WTC11 (cell line): ENCODE measurements at places on chromosomes 7 and 10.

GRCh38 chr10:65204999-65205398 lies 1683.8 kb downstream of the REEP3 start:
- no peak for DNase-seq

DNA sequence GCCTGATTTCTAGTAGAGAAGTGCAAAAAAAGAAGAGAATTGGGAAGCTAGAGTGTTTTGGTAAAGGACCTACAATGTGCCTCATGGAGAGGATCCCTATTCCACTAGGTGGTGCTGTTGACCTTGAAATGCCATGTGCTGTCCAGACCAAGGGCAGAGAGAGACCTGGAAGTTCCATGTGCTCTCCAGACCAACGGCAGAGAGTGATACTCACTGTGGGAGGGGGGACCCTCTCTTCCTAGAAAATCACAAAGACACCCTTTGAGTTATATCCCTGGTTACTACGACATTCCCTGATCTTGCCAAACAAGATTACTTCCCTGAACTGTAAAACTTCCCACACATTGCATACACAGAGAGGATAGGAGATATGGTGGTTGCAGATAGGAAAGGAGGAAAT lies 212.7 kb upstream of the ZNF804B start:
- peak; percentile 48 for DNase-seq

- DNase-seq = no peak
Measured at GRCh38 chr10:30430544-30431298, 3.3 kb upstream of the MAP3K8 start.

GRCh38 chr7:69700331-69700730 lies 102.1 kb downstream of the AUTS2 start:
- no peak for DNase-seq

- DNase-seq = no peak
Measured at GRCh38 chr10:107544706-107545520, 380.4 kb upstream of the SORCS1 start.

GRCh38 chr10:96044736-96045135 lies 1.4 kb downstream of the CCNJ start:
- no peak for DNase-seq

DNA sequence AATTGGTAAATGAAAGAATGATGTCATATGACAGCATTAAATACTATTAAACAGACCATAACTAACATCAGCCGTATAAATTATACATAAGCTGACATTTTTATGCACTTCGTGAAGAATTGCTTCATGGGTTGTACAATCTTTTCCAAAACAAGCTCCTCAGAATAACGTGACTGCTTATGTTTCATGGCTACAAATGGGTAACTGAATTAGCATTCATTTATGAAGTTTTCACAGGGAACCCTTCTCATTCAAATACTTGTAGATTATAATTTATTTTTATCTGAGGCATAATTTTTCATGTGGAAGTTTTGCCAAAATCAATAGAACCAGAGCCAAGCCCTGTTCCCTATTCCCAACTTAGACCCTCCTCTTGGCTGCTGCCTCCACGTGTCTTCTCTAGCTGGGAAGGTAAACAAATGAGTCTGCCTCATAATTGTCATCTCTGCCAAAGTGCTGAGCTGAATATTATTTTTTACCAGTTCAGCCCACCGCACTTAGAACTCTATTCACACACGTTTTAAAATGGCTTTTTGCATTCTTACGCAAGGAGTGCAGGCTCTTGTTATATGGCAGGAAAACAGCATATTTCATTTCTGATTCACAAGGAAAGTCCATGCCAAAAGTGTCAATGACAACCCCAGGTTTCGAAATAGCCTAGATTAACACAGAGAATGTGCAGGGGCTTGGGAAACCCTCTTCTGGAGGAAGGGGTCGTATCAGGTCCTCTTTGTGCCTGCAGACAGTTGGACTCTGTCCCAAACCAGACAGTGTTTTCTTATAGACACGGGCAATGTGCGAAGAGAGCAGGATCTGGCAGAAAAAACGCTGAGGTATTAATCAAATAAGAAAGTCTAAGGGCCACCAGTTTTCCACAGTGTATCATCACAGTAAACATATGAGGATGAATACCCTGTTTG lies 370.7 kb upstream of the MGMT start:
- DNase-seq = no peak

DNA sequence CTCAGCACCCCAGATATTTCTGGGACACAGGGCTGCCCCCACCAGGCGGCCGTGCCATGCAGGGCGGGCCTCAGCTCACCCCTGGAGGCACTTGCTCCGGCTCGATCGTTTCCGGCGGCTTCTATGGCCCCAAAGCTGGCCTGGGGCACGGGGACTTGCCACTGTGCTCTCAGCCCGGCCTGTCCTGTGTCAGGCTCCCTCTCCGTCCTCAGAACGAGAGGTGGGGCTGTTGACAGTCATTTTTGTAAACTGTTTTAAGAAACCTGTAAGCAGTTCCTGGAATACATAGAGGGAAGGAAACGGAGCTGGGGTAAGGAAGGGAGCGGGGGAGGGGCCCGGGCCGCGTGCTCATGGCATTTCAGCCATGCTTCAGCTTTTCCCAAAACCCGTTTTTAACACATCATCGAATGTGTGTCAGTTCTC lies 30.7 kb upstream of the PRKAR1B start:
- no peak for DNase-seq

DNA sequence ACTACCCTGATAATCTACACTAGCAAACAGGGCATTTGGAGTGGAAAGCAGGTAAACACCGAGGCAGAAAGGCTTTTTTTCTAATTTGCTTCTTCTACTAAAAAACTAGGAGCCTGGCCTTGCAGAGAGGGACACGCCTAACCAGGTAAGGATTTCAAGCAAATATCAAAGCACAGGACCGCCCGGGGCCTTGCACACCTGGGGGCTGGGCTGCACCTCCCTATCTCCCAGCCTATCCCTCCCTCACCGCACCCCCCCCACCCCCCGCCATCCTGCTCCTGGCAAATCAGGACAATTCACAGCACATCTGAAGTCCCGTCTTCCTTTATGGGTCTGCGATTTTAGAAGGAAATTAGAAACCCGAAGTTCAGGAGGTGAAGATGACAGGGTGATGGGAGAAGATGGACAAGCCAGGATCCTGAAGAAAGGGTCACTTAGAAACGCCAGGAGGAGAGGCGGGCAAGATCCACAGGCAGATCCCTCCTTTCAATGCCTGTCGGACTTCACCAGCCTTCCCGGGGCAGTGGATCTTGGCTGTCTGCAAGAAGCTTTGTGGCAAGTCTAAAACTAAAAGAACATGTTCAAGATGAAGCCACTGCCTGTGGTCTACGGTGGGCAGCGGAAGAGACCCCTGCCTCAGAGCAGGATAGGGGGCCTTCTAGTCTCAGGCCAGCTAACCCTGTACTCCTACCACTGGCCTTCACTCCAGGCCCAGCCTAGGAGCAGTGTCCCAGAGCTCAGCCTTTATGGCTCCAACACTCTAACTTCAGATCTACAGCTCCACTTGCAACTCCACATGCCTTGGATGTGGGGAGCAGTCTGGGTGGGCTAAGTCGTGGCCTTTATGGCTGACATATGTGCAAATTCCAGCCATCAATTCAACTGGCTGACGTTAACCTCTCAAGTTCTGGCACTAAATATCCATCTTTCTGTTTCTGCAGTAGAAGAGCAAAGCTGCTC lies 43.9 kb downstream of the TNS3 start:
- DNase-seq = no peak

DNA sequence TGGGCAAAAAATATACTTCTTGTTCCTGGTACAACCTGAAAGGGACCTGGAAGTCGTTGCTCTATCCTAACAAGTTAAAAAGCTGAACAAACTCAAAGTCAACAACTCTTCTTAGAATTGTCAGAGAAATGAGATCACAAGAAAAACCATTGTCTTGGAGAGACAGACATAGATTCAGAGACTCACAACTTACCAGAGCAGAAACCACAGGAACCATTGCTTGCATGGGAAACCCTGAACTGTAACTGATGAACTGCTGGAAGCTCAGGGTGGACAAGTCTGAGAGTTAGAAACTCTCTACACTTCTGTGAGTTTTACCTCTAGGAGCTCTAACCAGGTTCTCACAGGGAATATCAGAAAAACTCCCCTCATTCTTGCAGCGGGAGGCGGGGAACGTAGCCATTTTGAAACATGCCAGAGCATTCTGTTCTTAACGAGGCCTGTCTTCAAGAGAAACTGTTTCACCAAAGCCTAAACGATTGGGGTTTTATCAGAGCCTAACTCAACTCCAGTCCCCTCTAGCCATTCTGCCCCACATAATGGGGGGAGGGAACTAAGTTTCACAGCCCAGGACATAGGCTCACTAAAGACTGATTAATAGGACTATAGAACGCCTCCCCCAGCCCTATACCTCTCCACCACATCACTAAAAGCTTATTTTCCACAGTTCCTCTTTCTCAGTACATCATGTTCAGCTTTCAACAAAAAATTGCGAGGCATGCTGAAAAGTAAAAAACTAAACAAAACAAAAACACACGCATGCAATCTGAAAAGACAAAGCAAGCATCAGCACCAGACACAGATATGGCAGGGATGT lies 12.0 kb upstream of the GSDME start:
- DNase-seq = no peak

- DNase-seq = no peak
Measured at GRCh38 chr10:30804478-30805055, 175.0 kb upstream of the LYZL2 start.

DNA sequence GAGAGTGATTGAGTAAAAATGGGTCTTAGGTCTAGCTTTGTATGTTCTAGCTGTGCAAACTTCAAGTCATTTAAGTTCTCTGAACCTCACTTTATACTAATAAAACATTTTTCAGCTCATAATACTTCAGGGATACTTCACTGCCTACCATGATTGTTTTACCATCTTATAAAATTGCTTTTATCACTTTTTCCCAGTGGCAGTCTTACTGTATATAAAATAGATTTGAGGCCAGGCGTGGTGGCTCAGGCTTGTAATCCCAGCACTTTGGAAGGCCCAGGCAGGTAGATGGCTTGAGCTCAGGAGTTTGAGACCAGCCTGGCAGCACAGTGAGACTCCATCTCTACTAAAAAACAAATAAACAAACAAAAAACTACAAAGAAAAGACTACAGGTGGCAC lies 17.4 kb downstream of the FGL2 start:
- DNase-seq = no peak

GRCh38 chr10:95761939-95762492 lies 6.1 kb downstream of the ENTPD1 start:
- no peak for DNase-seq

- no peak for DNase-seq
Measured at GRCh38 chr10:84826704-84827103, 498.3 kb downstream of the CCSER2 start.

DNA sequence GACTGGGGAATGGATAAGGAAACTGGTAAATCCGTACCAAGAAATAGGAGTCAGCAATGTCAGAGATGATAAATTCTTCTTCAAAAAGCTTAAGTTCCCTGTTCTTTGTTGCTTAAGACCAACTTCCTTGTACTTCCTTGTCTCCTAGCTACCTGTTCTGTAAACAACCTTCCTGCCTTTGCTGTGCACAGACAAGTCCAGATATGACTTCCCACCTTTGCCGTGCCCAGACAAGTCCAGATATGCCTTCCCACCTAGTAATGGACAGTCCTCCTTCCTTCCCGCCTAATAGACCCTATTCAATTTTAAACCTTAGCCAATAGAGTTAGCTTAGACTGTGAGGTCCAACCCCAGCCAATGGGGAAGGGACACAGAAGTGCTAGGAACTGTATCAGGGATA lies 2.5 kb upstream of the ZNF33A start:
- no peak for DNase-seq

GRCh38 chr10:30185341-30185740 lies 126.0 kb upstream of the JCAD start:
- no peak for DNase-seq

DNA sequence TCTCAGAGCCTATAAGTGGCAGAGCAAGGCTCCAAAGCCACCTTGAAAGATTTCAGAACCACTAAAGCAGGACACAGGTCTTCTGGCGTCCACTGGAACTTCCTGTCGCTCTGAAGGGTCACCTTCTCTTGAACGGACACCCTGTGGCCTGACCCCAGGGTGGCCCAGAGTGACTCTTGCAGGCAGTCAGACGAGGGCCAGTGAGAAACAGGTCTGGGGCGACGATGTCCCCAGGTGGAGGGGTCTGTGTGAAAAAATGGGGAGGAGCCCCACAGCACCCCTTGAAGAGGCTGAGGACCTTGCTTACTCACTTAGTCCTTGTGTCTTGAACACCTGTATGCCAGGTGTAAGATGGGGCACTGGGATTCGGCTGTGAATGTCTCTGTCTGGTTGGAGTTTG lies 946 bp upstream of the RASGEF1A start:
- DNase-seq = no peak
